DMS53 (cell line): ENCODE measurements at places on chromosomes 3 and 15.
A peak's percentile ranks its signal among the peaks of the same experiment; 100 is the strongest.

DNA sequence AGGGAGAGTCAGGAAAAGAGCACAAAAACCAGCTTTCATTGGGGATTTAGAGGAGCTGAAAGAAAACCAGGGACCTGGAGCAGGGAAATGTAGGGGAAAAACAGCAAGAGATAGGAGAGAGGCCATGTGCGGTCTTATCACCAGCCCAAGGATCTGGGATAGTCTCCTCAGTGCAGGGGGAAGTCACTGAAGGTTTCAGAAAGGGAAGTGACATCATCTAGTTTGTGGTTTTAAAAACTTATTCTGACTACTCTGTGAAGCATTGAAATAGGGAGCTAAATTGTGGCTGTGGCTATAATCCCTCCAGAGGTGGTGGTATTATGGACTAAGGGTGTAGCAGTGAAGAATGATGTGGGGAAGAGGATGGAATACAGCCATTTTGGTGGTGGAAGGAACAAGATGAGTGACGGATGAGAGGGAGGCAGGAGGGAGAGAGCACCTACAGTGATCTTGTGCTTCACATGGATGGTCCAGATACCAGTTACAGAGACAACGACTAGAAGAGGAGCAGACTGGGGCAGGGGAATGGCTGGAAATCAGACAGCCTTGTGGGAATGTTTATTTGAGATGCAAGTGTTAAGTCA, 72.7 kb downstream of the HMG20A start:
- DNase-seq: no peak

DNA sequence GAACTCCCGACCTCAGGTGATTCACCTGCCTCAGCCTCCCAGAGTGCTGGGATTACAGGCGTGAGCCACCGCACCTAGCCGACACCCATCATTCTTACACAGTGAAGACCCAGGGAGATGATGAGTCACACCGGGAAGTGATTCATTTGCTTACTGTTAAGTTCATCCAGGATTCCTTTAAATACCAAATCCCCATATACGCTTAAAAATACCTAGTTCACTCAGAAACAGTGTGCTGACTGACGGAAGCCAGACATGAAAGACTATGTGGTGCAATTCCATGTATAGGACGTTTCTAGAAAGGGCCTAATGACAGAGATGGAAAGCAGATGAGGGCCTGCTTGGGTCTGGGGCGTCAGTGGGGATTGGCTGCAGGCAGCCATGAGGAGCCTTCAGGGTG, 75.2 kb downstream of the APBA2 start:
- peak; percentile 27 for DNase-seq

DNA sequence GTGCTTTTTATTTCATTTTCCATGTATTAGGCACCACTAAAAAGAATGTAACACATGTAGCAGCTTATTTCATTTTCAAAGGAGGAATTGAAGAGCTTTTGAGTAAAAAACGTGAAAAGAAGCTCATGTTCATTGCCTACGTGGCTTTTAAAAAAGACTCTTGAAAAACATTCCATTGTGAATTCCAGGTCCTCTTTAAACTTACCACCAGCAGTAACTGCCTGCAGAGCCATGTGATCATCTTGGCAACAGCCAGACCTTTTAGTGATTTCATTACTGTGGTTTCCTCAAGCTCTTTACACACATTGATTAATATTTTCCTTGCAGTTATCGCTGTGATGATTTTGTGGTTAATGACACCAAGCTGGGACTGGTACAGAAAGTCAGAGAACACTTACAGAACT, 43.8 kb upstream of the FBXL22 start:
- DNase-seq: no peak

DNA sequence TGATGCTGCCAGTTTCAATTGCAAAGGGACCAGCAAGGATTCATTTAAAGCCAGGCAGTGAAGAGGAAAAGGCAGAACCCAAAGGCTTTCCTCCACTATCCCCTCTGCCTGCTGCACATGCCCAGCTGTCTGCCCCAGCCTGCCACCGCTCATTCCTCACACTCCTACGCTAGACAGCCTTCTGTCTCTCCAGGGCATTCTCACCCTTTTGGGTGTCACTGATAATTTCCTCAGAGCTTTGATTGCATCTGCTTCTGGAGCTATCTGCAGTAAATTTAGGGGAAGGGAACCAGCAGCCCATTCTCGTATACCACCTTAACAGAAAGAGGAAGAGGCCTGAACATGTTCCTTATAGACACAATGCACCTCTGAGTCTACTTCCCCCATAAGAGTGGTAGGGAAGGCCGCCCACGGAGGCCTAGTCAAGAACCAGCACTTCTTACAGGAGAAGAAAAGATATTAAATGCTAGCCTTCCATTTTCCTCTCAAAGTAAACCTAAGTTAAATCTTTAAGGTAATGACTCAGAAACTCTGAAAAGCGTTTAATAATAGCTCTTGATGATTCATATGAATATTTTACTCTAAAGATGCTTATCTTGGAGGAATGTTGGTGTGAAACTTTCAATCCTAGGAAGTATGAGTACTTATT, 20.9 kb downstream of the NUDT16 start:
- no peak for DNase-seq

DNA sequence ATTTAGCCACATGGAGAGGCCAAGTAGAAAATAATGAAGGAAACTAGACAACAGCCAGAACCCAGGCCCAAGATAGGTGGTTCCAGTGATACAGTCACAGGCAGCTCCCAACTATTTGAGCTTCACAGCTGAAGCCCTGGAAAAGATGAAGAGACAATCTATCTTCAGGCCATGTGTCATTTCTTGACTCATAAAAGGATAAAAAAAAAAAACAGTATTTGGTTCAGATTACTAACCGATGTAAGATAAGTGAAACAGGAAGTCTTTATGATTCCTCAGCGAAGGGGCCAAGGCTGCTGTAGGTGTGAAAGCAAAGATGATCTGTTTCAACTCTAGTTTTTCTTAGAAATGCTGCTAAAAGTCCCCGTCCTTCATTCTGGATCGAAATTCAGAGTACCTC, 394.6 kb downstream of the ZNF385D start:
- DNase-seq: no peak

GRCh38 chr3:46778101-46778500, 60.4 kb upstream of the PRSS50 start:
- DNase-seq: no peak

GRCh38 chr15:65377976-65378366, at the start of gene IGDCC3:
Gene IGDCC3, minus strand, starts transcription at chr15:65378002. Its CDS starts 214 bp downstream, at chr15:65377788.
- no peak for DNase-seq

DNA sequence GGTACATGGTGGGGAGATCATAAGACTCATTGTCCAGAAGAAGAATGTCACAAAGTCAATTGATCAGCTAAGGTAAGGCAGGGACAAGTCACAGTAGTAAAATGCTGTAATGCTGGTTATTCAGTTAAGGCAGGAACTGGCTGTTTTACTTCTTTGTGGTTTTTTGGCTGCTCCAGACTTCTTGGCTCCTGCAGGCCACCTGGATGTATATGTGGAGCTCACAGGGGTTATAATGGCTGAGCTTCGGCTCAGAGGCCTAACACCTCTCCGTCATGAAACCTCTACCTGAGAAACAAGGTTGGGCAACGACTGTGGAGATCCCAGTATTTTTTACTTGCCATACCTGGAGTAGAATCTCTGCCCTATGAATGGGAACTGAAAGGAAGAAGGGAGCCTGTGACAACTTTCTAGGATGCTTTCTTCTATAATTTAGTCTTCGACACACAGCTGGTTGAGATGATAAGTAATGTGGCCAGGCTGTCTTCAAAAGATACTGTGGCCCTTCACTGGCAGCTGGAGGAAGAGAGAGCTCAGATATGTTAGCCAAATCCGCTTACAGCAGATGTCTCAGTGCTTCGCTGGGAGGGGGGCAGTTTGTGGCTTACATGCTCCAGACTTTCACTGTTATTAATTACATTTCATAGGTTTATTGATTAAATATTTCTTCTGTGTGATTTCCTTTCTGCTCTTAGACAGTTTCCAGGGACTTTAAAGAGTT, 887.8 kb downstream of the IGSF11 start:
- DNase-seq: no peak

DNA sequence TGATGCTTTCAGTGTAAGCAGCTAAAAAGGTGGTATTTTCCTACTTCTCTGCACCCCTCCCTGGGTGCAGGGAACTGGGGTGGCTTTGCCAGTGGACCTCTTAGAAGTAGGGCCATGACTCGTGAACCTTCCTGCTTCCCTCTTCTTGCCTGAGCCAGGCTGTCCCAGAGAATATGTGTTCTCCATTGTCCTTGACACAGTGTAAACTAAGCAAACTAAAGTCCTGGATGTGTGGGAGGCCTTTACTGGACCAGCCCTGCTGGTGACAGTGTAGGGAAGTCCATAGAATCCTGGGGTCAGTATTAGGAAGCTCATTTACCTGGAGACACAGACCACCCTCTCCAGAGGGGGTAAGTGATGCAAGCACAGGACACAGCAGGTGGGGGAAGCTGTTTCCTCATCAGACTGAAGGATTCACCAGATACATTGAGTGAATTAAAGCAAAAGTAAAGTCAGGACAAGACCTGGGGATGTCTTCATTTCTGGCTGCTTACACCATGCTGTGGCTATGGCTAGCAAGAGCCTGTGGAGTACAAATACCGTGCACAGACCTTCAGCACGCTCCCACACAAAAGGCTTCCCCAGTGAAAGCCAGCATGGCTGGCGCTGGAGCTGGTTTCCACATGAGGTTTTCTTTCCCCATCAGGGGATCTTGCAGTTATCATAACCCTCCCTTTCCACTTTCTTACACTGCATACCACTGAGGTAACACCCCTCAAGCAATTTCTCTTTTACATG, 64.8 kb upstream of the LPP start:
- peak; percentile 7 for DNase-seq

DNA sequence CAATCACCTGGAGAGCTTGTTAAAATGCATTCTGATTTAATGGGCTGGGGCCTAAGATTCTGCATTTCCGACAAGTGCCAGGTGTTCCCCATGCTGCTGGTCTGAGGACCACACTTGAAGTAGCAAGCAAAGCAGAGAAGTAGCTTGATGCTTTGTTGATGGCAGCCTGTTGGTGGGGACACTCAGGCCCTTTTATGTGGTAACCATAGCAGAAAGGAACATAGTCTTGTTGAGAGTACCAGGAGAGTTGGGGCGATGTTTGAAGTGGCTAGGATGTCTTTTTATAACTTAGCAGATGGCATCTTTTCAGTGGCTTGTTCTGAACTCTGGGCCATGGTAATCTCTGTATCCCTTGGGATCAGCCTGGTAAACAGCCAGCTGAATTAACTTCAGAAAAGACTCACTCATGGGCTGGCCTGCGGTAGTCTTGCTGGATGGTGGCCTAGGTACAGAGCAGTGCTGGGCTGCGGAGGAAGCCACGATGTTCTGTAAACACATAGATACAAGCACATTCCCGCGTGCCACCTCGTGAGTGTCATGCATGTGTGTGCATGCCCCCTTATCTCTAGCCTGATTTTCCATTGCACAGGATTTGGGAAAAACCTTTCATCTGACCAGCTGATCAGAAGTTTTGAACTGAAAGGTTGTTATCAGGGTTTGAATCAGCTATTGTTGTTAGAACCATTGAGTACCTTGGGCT, 292.4 kb upstream of the LRRFIP2 start:
- DNase-seq: no peak

- DNase-seq: no peak
Observed at GRCh38 chr3:8186213-8186612, 315.4 kb upstream of the LMCD1 start.

- no peak for DNase-seq
Observed at GRCh38 chr15:27936164-27936563, 163.0 kb downstream of the OCA2 start.

DNA sequence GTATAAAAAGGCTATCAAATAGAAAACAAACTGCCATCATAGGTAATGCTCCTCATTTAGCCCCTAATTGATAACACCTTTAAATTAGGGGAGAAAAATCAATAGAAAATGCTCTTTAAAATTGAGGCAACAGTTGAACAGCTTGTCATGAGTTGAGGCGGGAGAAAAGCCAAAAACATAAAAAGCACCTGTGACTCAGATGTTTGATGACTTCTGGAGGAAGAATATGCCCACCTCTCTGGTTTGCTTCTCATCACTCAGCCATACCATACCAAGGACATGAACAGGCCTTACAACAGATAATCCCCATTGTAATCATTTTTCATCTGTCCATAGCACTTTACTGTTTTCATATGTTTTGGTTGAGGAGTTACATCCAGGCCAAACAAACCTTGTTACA, 246.0 kb downstream of the MYRIP start:
- DNase-seq: no peak

DNA sequence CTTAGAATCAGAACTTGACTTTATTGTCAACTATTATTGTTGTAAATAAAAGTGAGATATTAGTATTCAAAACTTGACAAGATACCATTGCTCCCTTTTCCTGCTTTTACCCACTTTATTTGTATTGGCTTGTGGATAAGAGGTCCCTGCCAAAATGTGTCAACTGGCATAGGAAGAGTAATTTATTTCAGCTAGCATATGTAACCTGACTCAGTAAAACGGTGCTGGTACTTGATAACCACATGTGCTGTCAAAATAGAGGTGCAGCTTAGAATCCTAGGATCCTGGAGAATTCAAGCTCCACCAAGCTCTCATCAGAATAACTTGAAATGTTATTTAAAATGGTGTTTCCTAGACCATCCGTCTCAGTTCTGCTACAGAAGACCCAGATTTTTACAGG, 90.2 kb upstream of the TGFBR2 start:
- no peak for DNase-seq

DNA sequence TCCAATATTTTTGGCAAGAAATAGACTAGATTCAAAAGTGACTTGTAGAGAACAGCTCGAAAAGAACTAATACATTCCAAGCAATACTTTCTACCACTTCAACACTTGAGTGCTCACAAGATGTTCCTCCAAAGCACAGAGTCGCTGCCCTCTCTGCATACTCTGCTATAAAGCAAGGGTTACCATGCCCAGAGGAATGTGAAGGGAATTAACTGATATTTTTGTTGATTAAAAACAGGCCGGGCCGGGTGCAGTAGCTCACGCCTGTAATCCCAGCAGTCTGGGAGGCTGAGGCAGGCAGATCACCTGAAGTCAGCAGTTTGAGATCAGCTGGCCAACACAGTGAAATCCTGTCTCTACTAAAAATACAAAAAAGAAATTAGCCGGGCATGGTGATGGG, 57.6 kb upstream of the CSPG5 start:
- no peak for DNase-seq

GRCh38 chr15:43105077-43105736, 631 bp downstream of the UBR1 start:
- DNase-seq: peak; percentile 55

GRCh38 chr3:12425850-12426579, 58.3 kb upstream of the TSEN2 start:
- DNase-seq: no peak

GRCh38 chr3:50572158-50572557, 2.8 kb downstream of the HEMK1 start:
- peak; percentile 56 for DNase-seq

DNA sequence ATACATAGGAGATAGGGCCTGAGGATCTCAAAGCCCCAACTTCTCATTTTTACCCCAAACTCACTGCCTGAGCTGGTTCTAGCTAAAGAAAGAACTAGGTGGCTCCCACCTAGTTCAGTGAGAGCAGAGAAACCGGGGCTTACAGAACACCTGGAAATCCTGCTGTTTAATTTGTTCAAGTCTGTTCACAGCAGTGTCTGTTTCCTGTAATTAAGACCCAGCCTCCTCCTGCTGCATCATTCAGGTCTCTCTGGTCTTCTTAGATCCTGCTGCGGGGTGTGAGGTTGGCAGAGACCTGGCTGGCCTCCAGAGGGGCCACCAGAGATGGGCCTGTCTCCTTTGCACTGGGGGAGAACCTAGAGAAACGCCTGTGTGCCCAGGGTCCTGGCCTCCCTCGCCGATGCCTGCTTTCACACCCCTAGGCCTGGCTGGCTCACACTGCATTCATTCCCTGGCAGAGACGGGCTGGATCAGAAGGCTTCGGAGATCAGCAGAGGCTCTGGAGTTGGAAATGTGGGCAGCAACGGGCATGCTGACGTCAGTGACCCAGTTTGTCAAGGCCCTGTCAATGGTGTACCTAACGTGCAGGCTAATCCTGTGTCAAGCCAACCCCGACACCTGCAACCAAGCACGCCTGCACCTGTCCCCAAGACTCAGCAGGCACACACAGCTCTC, 4.9 kb upstream of the CHRNA3 start:
- peak; percentile 96 for DNase-seq
